ENCODE measurements at places on chromosomes 12 and 14. TPM values are rescaled to one million over a fixed set of nuclear protein-coding genes. Genes with fewer than 3 reads are reported as not detected.

- peak; percentile 25 for DNase-seq
Observed at GRCh38 chr12:96015672-96016071, 19.5 kb upstream of the HAL start.

DNA sequence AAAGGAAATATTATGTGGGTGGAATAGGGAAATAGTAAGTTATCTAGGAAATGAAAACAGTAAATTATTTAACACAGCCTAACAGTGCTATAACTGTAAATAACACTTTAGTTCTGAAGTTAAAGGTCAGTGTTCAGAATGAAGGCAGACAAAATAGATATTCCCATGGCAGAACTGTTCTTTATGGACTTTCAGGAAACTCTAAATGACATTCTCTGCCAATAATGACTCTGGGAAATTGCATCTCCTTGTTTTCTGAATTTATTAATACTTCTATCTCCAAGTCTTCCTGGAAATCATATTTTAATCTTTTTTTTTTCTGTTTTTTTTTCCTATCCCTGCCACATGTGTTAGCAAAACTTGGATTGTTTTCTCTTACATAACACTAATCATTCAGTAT, 101.4 kb downstream of the PDE3A start:
- DNase-seq = no peak

DNA sequence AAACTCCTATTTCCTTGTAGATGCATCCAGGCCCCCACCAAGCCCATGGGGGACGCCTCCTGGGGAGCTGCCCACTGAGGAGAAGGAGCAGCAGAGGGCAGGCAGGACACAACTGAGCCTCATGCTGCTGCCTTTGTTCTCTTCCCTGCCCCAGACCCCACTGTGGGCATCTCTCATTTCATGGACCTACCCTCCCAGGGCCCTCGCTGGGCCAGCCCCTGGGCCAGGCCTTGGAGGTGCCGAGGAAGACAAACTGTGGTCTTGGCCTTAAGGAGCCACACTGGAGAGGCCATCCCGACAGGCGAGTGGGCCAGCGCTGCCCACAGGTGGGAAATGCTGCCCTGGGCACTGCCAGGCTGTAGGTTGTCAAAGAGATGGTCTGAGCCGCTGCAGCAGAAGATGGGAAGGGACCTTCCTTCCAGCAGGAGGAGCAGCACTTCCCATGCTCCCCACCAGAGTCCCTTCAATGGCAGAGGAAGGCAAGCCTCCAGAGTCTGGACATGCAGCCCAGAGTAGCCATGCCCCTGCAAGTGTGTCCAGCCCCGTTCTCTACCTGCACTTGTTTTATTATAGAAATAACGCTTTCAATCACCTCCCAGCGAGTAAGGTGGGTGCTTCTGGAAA, 147.4 kb downstream of the BCL11B start:
- no peak for DNase-seq

- DNase-seq = no peak
Observed at GRCh38 chr14:30500222-30500621, 58.7 kb upstream of the G2E3 start.

DNA sequence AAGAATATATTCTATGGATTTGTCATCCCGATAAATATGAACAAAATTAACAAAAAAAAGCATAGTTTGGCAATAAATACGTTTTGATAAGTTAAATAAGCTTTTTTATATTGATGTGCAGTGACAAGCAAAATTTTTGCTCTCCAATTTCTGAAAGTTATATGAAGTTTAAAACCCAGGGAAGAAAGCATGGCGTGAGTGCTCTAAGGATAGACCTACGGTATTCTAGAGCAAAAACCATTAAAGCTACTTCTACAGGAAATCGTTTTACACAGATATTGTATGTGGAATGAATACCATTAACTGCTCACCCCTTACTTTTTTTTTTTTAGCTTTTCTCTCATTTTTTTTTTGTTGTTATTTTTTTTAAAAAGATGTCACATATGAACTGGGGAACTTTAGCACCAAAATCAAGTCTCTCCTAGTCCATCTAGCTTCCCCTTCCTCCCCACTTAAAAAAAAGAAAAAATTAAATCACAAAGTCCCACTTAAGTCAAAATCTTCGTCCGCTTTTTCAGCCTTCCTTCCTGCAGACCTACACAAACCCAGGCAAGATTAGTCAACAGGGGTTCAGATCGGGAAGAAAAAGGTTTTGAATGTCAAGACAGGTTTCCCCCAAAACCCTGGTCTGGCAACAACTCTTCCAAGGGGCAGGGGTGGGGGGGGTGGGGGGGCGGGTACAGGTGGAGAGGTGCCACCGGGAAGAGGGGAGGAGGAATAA, 4.4 kb downstream of the ZFP36L1 start:
- DNase-seq = no peak

GRCh38 chr12:42186793-42187192, 42.1 kb upstream of the GXYLT1 start:
- no peak for DNase-seq

GRCh38 chr14:87990682-87991081, 2.3 kb downstream of the GALC start:
- no peak for DNase-seq

- DNase-seq = no peak
Observed at GRCh38 chr12:101485021-101485420, 9.9 kb downstream of the SPIC start.

GRCh38 chr14:97866195-97866594, 1069.0 kb downstream of the VRK1 start:
- no peak for DNase-seq

DNA sequence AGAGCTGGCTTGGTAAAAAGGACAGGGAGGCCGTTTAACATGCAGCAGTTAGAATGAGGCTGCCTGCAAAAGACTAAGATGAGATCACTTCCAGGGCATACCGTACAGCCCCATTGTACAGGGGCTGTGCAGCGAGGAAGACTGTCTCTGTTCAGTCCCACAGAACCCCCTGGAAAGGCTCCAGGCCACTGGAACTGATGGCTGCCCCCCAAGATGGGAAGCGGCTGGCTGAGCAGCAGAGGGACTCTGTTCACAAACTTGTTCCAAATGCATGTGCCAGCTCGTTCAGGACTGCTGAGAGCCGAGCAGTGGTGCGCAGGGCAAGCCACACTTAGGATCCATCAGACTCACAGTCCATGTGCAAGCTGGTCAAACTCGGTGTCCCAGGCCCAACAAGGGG, 82.9 kb downstream of the CHGA start:
- no peak for DNase-seq

GRCh38 chr14:103546652-103547454, 15.6 kb downstream of the BAG5 start:
- DNase-seq = peak; percentile 21

- no peak for DNase-seq
Observed at GRCh38 chr14:64758025-64758521, 53.8 kb downstream of the PLEKHG3 start.

DNA sequence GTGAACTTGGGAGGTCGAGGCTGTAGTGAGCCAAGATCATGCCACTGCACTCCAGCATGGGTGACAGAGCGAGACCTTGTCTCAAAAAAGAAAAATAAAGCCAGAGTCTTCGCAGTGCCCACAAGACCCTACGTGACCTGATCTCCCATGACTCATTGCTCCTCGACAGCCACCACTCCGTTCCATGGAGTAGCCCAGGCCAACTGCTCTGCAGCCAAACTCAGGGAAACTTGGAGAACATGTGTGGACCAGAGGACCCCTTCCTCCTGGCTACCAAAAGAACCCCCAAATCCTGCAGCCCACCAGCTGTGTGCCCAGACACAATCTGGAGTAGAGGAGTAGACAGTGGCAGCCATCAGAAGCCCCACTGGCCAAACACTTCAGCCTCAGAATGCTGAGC, 32.1 kb upstream of the PPP2R5C start:
- no peak for DNase-seq

DNA sequence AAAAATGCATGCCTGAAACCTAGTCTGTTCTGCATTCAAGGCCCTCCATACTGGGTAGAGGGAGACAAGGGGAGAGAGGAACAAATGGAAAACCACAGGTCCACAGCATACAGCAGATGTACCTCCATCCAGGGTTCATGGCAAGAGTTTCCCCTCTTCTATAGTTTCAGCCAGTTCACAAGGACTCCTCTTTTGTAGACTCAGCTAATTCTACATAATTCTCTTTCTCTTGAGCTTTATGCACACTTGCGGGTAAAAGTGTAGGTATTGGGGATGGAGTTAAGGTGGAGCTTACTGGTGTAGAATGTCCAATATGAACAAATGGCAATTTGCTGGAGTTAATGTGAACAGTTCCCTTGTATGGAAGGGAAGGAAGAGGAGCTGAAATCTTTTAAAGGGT, 23.4 kb downstream of the G2E3 start:
- no peak for DNase-seq

GRCh38 chr14:58597041-58597440, 40.7 kb upstream of the DACT1 start:
- no peak for DNase-seq

- no peak for DNase-seq
Observed at GRCh38 chr14:59090572-59090971, 97.9 kb upstream of the DAAM1 start.

- DNase-seq = no peak
Observed at GRCh38 chr12:14986449-14986848, 13.6 kb downstream of the PDE6H start.

- no peak for DNase-seq
Observed at GRCh38 chr12:101749657-101750056, 10.4 kb upstream of the SYCP3 start.

DNA sequence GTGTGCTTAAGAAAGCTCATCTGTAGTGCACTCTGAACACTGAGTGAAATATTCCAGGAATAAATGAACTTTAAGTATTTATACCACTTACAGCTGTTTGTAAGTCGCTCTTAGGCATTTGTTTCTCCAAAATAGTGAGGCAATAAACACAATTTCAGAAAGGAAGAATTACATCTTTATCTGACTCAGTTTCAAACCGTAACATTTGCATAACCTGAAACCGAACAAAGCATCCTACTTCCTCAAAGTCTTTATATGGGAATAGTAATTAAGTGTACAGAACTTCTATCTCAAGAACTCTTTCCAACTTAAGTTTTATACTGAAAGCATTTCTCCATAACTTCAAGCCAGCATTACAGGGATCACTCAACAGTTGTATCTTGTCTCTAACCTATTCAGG, 58.4 kb downstream of the SOX5 start:
- no peak for DNase-seq

DNA sequence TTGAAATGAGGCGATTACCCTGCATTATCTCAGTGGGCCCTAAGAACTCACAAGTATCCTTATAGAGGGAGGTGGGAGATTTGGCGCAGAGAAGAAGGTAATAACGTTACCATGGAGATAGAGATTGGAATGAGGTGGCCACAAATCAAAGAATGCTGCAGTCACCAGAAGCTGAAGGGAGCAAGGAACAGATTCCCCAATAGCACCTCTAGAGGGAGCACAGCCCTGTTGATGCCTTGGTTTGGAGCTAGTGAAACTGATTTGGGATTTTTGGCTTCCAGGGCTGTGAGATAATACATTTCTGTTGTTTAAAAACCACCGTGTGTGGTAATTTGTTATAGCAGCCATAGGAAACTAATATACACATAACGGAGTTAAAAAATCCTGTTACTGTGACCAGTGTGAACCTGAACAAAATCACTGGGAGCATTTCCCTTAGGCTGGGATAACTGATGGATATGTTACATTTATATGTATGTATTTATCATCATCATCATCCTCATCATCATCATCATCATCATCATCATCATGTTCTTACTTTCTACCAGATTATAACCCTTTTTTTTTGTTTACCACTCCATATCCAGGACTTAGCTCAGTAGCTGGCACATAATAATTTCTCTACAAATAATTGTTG, 100.3 kb downstream of the LIN7A start:
- peak; percentile 71 for DNase-seq

GRCh38 chr12:127539226-127539858, 727.6 kb upstream of the TMEM132C start:
- no peak for DNase-seq

- DNase-seq = peak; percentile 95
Observed at GRCh38 chr12:31005944-31006361, 67.7 kb upstream of the DDX11 start.

GRCh38 chr12:77685112-77685511, 145.6 kb upstream of the NAV3 start:
- peak; percentile 64 for DNase-seq

GRCh38 chr14:69547701-69548348, 26.8 kb downstream of the CCDC177 start:
- DNase-seq = no peak

DNA sequence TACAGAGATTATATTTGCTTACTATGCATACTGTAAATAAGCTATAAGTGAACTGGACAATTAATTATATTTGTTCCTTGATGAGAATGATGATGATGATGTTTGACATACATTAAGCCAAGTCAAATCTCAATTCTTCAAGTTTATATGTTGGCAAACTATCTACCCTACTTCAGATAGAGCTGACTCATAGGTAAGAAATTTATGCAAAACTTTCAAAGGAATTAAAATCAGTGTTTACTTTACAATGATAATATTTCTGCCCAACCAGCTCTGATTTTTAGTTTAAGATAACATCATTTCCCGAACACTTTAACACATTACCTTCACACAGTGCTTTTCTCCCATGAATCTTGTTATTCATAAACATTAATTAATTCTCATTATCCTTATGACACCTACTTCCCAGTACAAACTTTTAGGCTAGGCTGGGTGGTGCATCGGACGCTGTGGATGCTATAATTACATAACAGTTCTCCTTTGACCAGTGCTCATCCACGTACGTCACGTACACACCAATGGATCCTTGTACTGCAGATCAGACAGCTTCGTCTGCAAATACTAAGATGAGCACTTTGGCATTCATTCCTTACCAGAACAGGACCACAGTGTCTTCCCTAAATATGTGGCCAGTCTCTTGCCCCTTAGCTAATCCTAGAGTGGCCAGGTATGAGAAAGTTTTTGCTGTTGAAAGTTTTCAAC, 18.3 kb downstream of the BMP4 start:
- DNase-seq = no peak

DNA sequence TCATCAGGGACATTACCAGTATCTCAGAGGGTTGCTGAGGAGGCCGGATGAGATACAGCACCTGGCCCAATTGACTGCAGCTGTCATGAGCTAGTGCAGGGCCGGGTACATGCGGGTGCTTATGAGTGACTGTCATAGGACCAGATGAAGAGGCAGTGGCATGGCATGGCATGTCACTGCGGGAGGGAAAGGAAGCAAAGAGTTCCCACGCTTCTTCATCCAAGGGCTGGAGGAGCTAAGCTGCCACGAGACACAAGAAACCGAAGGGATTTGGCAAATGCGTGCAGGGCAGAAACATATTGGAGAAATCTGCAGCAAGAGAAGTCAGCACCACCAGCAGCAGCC, 10.7 kb upstream of the GPX2 start:
- DNase-seq = no peak

- DNase-seq = no peak
Observed at GRCh38 chr14:87863047-87863446, 129.9 kb downstream of the GALC start.

GRCh38 chr12:26028953-26029735, 70.7 kb downstream of the RASSF8 start:
- peak; percentile 30 for DNase-seq

The PTHLH gene
- 0.84 TPM for total RNA-seq

The GPD1 gene
- total RNA-seq = 0.06 TPM

The GAPDH gene
- total RNA-seq = 7,539 TPM

The RERG gene
- not detected for total RNA-seq

The PZP gene
- total RNA-seq = not detected

The RERGL gene
- not detected for total RNA-seq

The OR11H7 gene
- not detected for total RNA-seq

The APOLD1 gene
- total RNA-seq = 5.4 TPM

The KCNH3 gene
- total RNA-seq = not detected

The RND1 gene
- not detected for total RNA-seq

The PKP2 gene
- not detected for total RNA-seq

The CMA1 gene
- not detected for total RNA-seq

The LRRIQ1 gene
- not detected for total RNA-seq

The PTPRO gene
- total RNA-seq = not detected

The BDKRB1 gene
- 61.0 TPM for total RNA-seq

The PPP1R36 gene
- 0.61 TPM for total RNA-seq

The STAT6 gene
- total RNA-seq = 94.1 TPM

All from HFFc6 (cell line).